Frontal cortex (tissue), 4 donors: ENCODE measurements at places on chromosomes 2 and 18.

DNA sequence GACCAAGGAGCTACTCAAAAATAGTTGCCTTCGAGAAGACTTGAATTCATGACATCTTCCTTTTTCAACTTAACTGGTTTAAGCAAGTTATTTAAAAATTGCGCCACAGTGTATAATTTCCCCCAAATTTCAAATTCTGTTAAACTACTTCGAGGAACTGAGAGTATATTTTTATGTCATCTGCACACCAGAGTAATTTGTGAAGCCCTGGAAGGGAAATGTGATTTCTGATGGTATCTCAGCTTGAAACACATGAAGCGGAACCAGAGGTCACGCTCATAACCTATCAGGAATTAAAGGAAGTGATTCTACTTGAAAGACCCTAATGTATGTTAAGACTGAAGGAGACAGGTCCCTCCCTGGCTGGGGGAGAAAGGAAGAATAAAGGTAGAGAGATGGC, 33.9 kb upstream of the DARS1 start:
- no peak for DNase-seq

GRCh38 chr18:55248495-55248894, 289.2 kb upstream of the CCDC68 start:
- DNase-seq: no peak

- DNase-seq: no peak
Observed at GRCh38 chr2:127128445-127128904, 21.5 kb upstream of the BIN1 start.

DNA sequence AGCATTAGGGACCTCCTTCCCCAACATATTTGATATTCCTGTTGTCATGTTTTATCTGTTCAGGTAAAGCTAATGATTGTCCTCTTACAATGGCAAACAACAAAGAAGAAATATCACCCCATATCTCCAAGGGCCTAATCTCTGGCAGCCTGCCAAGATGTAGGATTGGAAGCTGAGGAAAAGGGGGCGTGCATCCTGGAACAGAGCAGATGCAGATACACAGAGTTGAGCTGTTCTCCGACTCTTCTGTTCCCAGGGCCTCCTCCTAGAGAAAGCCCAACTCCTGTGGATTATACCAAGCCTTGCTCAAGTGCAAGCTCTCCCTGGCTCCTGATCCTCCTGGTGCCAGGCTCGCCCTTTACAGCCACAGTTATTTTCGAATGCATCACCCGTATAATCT, 35.2 kb upstream of the CD207 start:
- no peak for DNase-seq

GRCh38 chr18:61183798-61184197, 149.4 kb upstream of the CDH20 start:
- DNase-seq: no peak

DNA sequence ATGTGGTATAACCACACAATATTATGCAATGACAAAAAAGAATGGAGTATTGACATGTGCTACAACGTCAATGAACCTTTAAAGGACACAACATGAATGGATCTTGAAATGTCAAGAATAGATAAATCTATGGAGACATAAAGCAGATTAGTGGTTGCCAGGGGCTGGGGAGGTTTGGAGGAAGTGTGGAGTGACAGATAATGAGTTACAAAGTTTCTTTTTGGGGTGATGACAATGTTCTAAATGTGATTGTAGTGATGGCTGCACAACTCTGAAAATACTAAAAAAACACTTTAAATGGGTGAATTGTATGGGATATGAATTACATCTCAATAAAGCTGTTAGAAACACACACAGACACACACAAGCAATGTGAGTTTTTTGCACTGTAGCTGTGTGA, 37.4 kb upstream of the C1D start:
- no peak for DNase-seq

DNA sequence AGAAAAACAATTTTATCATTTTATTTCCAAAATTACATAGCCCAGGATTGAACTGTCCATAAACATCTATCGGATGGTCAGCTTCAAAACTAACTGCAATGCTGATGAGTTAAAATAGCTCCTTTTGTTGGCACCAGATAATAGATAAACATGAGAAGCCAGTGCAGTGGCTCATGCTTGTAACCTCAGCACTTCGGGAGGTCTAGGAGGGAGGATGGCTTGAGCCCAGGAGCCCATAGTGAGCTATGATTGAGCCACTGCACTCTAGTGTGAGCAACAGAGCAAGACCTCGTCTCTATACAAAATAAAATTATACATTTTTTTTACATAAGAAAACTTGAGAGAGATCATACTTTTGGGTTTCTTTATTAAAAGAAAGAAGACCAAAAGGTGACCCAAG, 34.6 kb upstream of the IMPA2 start:
- no peak for DNase-seq

GRCh38 chr2:3130889-3131635, 246.6 kb downstream of the EIPR1 start:
- DNase-seq: no peak

- DNase-seq: no peak
Observed at GRCh38 chr2:240952496-240953246, 45.7 kb upstream of the SNED1 start.
